ENCODE measurements at places on chromosomes 7 and 10.

GRCh38 chr7:4268040-4268965 is 413.8 kb upstream of the FOXK1 start:
- DNase-seq = no peak

GRCh38 chr7:116754186-116754585 is 82.2 kb downstream of the MET start:
- no peak for DNase-seq

- no peak for DNase-seq
Observed at GRCh38 chr7:5143106-5143505, 46.9 kb upstream of the WIPI2 start.

GRCh38 chr10:18582803-18583202 is 68.6 kb downstream of the NSUN6 start:
- no peak for DNase-seq

GRCh38 chr7:134920026-134920753 is 66.1 kb upstream of the AGBL3 start:
- DNase-seq = no peak

Data from activated T-helper 1 cell treated with anti-CD3 and anti-CD28 coated beads, Interleukin-2, amount 50 U/mL, for 16 hours (primary cell).